ENCODE measurements at places on chromosomes 2 and 18.

DNA sequence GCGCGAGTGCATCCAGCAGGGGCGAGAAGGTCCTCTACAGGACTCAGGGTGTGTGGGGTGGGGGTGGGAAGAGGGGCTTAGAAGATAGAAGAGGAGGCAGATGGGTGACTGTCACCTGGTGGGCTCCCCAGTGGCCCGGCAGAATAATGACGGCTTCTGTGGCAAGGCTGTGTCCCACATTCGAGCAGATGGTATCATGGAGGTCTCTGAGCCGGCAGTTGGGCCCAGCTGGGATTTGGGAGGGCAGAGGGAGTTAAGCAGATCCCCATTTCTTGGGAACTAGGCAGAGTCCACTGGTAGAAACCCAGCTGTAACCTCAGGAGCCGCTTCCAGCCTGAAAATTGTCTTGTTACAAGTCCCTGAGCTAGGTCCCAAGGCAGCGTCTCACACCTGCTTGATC, 28.4 kb upstream of the DTNB start:
- DNase-seq: no peak

DNA sequence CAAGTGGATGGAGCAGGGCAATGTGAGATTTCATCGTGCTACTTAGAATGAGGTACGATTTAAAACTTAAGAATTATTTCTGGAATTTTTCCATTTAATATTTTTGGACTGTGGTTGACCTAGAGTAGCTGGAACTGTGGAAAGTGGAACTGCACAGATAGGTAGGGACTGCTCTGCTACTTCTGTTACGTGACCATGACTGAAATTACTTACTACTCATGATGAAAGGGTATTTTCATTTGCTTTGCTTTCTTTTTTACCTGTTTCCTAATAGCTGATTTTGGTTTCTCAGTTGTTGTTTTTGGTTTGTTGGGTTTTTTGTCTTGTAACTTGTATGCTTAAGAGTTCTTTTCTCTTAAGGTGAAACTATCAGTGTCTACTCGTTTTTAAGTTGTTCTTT, 11.4 kb downstream of the UBE2E3 start:
- no peak for DNase-seq

- DNase-seq: no peak
Observed at GRCh38 chr18:3246635-3247239, 864 bp upstream of the MYL12A start.

DNA sequence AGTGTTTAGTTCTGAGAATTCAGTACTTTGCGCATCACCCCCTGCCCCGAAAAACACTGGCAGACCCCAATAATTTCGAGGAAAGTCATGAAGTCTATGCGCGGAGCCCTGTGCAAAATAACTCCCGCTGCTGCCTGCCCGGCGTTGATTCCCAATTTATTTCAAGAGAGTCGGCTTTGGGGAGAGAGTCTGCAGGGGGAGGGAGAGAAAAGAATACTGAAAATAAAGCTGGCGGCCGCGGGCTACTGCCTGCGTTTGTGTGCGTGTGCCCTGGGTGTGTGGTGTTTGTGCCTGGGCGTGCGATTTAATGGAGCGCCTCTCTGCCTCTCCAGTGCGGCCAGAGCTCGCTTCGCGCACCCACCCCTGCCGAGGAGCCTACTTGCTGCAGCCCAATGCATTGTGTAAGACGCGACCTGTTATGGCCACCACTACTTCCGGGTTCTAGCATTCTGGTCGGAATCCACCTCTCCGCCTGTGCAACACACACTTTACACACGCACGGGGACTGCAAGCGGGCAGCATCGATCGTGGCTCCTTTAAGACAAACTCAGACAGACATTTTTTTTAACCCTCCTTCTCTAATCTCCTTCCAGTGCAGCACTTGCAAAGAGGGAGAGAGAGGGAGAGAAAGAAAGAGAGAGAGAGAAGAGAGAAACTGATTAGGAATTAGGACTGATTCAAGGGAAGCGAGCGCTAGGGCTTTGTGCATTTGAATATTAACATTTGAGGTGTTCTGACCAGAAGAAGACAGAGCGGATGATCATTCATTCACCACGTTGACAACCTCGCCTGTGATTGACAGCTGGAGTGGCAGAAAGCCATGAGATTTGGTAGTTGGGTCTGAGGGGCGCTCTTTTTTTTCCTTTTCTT, at the start of gene MEIS1:
TSS of gene MEIS1 (plus strand) at position 447 of the 870 bp plus-strand sequence. CDS start 732 bp downstream, outside the sequence.
- no peak for DNase-seq

DNA sequence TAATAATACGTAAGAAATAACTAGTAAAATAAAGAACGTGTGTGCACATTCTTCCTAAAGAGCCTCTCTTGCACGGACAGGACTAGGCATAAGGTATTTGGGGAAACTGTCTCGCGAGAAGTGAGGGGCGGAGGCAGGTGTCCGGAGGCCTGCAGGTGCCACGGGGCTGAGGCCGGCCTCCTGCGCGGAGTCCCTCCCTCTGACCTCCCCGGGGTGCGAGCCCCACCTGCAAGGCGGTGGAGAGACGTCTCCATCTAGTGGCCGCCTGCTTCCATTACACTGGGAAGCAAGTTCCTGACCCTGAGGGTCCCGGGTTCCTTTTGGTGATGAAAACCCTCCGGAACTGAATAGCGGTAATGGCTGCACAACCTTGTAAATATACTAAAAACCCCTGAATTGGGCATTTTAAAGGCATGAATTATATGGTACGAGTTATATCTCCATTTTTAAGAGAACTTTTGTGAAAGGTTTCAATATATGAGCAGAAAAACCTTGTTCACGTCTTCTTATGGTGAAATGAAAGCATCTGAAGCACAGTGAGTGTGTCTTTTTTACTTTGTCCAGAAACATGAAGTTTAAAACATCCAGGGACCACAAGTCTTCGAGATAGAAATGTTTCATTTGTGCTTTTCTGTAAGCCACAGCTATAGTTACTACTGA, 35.5 kb upstream of the CTDP1 start:
- peak; percentile 46 for DNase-seq
